ENCODE measurements at places on chromosomes 11 and 22.
A peak's percentile ranks its signal among the peaks of the same experiment; 100 is the strongest.

- H3K27me3 ChIP-seq: no peaks in the 10 kb centered on the region
- H3K4me3 ChIP-seq: no peak overlapping the region
- no peak for DNase-seq
These were observed 22.1 kb upstream of the TMPRSS13 start for GRCh38 chr11:117950993-117951961.

DNA sequence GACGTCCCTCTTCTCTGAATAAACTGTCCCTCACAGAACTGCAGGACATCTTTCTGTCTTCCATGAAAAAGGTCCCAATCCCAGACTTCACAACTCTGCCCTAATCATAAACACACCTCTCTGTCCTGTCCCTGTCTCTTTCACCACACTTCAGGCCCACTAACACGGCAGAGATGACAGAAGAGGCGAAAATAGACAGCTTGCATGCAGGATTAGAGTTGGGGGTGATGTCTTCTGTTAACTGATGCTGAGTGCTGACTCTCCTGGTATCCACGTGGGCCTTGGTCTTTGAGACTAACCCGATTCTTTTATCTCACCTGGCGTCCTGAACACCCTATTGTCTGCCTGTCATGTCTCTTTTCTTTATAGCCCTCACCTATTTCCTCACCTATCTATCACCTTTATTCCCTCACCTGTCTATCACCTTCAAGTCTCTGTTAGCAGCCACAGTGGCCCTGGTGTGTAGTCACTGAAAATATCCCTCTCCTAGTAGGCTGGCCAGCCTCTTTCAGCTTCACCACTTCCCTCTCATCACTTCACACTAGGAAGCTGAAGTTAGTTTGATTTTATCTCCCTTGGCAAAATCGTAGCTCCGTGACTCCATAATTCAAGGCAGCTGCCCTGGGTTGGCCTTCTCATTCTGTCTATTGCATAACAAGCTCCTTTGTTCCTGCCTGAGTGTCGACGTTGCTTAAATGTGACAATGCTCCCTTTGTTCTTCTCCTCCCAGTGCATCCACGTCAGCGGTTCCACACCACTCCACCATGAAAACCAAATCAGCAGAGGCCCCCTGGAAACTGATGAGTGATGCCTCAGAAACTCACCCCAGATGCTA lies 30.6 kb upstream of the DRD2 start:
- peaks cover 4% of the 10 kb centered on the region for H3K4me1 ChIP-seq
- no peak overlapping the region for H3K4me3 ChIP-seq
- H3K36me3 ChIP-seq: no peaks in the 10 kb centered on the region

DNA sequence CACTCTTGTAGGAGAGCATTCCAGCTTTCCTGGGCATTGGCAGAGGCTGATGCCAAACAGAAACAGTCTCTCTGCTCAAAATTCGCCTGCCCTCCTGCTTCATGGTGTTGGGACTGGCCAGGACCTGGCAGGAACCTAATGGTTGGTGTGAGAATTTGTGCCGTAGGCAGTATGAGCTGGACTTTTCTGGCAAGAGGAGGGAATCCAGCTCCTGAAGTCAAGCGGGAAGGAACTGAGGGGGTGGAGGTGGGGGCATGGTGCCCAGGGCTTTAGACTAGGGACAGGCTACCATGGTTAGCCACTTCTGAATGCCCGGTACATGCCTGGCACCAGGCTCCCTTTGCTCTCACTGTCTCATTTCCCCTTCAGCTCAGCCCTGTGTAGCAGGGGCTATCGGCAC lies 6.9 kb upstream of the TOMM22 start:
- peaks cover 23% of the 10 kb centered on the region for H3K36me3 ChIP-seq
- H3K4me3 ChIP-seq: no peak overlapping the region
- no peaks in the 10 kb centered on the region for H3K27me3 ChIP-seq
- DNase-seq: no peak
- no peaks in the 10 kb centered on the region for H3K4me1 ChIP-seq
- no peak overlapping the region for H3K27ac ChIP-seq

DNA sequence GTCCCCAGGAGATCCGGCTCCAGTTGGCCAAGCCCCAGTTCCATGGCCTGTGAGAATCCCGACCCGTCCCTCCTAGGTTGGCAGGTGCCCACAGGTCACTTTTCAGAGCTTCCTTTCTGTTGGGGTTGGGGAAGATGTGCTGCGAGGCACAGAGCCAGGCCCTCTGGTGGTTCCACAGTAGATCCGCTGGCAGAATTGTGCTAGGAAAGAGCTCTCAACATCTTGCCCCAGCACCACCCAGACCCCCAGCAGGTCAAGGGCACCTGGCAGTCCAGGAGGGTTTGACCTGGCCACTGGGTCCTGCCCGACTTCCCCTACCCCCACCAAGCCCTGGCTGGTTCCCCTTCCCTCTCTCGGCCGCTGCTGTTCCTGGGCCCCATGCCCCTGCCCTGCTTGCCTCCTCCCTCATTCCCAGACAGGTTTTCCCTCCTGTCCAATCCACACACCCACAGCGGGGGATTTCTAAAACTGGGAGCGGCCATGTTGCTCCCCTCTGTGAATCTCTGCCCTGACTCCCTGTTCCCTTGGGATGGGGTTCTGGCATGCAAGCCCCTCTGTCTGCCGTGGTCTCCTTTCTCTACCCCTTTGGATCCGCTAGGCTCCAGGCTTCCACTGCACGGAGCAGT lies 26.2 kb upstream of the GCAT start:
- H3K27ac ChIP-seq: no peak overlapping the region
- H3K4me3 ChIP-seq: no peak overlapping the region
- no peaks in the 10 kb centered on the region for H3K36me3 ChIP-seq
- peaks cover 5% of the 10 kb centered on the region for H3K4me1 ChIP-seq
- no peaks in the 10 kb centered on the region for H3K27me3 ChIP-seq

DNA sequence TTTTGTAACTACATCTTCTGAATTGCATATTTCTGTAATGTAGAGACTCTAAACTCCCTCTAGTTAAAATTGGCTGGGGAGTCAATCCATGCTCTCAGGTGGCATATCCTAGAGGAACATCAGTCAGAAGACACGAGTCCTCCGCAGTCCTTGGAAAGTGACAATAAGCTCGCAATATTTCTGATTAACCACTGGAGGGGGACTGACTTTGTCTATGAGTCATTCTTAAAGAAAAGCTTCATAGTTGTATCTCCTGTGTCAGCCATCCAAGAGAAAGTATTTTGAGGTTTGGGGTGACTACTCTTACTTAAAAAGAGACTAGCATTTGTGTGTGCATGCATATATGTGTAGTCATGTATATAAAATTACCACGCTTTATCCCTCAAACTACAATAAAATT lies 60.2 kb downstream of the SLN start:
- no peak overlapping the region for H3K27ac ChIP-seq
- H3K27me3 ChIP-seq: no peaks in the 10 kb centered on the region
- peaks cover 34% of the 10 kb centered on the region for H3K4me1 ChIP-seq
- no peak for DNase-seq

GRCh38 chr11:102560555-102561011 lies 30.0 kb upstream of the MMP7 start:
- H3K27ac ChIP-seq: no peak overlapping the region
- H3K27me3 ChIP-seq: peaks cover 3% of the 10 kb centered on the region
- H3K36me3 ChIP-seq: no peaks in the 10 kb centered on the region

GRCh38 chr11:120032766-120033390 lies 105.0 kb downstream of the TRIM29 start:
- H3K36me3 ChIP-seq: no peaks in the 10 kb centered on the region
- no peak overlapping the region for H3K27ac ChIP-seq
- no peak for DNase-seq
- H3K27me3 ChIP-seq: no peaks in the 10 kb centered on the region
- no peaks in the 10 kb centered on the region for H3K4me1 ChIP-seq

DNA sequence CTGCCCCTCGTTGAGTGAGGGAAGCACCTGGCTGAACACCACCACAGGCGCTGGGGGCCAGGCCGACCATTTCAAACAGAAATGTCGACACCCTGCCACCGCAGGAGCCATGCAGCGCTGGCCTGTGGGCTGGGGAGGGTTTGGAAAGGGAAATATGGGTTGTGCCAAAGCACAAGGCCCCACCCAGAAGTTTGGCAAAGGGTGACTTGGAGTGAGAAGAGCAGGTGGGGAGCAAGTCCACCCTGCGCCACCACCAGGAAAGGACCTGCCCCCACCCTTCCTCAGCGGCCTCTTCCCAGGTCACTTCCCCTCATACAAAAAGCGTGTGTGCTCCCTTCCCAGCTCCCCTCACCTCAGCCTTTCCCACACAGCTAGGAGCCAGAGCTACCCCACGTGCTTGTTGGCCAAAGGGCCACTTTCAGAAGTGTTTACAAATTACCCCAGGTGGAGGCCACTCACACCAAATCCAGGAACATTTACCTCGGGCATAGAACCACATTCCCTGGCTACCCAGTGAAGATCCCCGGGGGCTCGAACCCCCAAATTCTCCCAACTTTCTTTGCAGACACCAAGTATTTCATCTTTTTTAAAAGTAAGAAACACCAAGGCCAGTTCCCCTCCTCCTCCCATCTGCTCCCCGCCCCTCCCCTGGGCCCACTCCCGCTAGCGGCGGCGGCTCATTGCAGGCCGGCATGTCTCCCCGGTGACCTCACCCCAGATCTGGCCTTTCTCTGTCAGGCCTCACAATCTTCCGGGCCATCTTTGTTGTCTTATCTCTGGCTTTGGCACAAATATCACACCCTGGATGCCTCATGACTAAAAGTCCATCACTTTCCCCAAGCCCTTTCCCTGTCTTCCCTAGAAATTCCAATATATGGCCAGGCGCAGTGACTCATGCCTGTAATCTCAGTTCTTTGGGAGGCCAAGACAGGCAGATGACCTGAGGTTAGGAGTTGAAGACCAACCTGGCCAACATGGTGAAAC lies 20.5 kb upstream of the SCGB1A1 start:
- no peaks in the 10 kb centered on the region for H3K27me3 ChIP-seq
- H3K36me3 ChIP-seq: no peaks in the 10 kb centered on the region
- DNase-seq: no peak
- H3K27ac ChIP-seq: peak overlapping the region; percentile 10
- peaks cover 19% of the 10 kb centered on the region for H3K4me1 ChIP-seq

- DNase-seq: no peak
- H3K36me3 ChIP-seq: no peaks in the 10 kb centered on the region
- no peaks in the 10 kb centered on the region for H3K27me3 ChIP-seq
- no peak overlapping the region for H3K27ac ChIP-seq
These were observed 258.2 kb upstream of the FAT3 start for GRCh38 chr11:91966368-91966767.

DNA sequence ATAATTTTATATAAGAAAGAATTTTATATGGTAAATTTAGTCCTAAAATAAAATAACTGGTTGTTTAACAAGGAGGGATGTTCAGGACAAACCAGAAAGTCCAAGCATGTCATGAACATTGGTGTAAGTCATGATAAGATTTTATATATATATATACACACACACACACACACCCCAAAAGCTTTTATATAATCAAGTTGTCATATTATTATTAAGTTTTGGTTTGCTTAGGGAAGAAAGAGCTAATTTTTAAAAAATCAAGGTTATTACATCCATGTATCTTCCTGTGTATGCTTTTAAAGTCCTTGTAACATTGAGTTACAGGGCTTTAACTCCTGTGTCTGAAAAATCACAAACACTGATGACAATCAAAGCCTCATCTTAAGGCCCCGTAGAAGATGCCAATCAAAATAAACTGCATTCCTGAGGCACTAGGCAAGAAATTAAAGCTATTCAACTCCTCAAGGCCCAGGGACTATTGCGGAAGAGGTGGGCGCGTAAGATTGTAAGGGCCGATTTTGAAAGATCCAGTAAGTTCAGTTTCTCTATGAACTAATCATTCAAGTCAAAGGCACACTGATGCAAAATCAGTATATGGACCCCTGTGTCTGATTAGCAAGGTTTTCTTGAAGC lies 16.8 kb downstream of the APOL6 start:
- no peak overlapping the region for H3K27ac ChIP-seq
- H3K4me3 ChIP-seq: no peak overlapping the region

GRCh38 chr22:46089426-46090035 lies 60.8 kb upstream of the PPARA start:
- H3K4me1 ChIP-seq: peaks cover 5% of the 10 kb centered on the region
- H3K27ac ChIP-seq: no peak overlapping the region
- DNase-seq: no peak
- no peaks in the 10 kb centered on the region for H3K27me3 ChIP-seq
- H3K36me3 ChIP-seq: no peaks in the 10 kb centered on the region

Measured in neuronal stem cell (in vitro differentiated cells).